ENCODE measurements at places on chromosomes 16 and 17.

- DNase-seq = no peak
Observed at GRCh38 chr17:1362964-1363363, 37.1 kb downstream of the YWHAE start.

- DNase-seq = no peak
Observed at GRCh38 chr17:48577946-48578615, at the start of gene HOXB4. Gene HOXB4 (minus strand): TSS chr17:48578350. CDS start chr17:48578319, 31 bp downstream.

DNA sequence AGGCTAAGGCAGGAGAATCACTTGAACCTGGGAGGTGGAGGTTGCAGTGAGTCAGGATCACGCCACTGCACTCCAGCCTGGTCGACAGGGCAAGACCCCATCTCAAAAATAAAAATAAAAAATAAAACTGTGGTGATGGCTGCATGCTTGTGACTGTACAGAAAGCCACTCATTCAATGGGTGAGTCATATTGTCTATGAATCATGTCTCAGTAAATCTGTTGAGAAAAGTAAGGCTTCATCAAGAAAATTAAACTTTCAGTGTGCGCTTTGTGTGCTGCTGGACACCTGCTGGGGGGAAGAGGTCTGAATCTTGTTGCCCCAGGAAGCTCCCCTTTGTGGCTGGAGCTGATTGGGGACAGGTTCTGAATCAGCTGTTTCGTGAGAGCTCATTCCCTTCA is 11.3 kb downstream of the NUBP1 start:
- peak; percentile 26 for DNase-seq

DNA sequence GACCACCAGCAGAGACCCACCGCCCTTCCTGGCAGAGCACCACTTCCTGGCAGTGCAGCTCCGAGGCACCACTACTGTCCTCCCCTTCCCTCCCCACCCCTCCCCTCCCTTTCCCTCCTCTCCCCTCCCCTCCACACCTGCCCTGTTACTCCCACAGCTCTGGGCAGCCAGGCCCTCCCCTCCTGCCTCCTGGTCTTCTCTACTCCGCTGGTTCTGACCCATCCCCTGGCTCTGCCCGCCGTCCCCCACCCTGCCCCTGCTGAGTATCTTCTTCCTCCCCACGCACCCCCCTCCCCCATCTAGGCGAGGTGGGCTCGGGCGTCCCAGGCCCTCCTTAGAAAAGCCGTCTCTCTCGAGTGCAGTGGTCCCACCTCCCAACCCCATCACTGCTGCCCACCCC is 77.7 kb downstream of the AMFR start:
- DNase-seq = no peak

DNA sequence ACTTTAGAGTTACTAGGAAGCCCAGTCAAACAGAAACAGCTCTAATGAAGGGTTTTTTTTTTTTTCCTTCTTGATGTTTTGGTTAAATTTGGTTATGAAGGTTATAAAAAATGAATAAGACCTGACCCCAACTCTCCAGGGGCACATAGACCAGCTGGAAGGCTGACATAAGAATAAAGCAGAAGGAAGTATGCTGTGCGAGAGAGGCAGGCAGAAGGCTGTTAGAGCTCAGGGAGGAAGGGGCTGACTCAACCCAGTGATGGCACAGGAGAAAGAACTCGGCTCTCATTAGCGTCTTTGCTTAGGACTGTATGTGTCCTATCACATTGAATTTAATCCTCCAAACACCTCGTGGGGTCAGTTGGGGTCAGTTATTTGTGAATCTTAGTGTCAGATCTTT is 474.6 kb downstream of the PMP22 start:
- no peak for DNase-seq

GRCh38 chr16:85557083-85557970 is 55.8 kb upstream of the GSE1 start:
- peak; percentile 78 for DNase-seq

- no peak for DNase-seq
Observed at GRCh38 chr16:87721622-87722585, 43.9 kb downstream of the KLHDC4 start.

Measured in H54 (cell line).